Kidney epithelial cell (primary cell): ENCODE measurements at places on chromosomes 1 and 21.
A peak's percentile ranks its signal among the peaks of the same experiment; 100 is the strongest.

DNA sequence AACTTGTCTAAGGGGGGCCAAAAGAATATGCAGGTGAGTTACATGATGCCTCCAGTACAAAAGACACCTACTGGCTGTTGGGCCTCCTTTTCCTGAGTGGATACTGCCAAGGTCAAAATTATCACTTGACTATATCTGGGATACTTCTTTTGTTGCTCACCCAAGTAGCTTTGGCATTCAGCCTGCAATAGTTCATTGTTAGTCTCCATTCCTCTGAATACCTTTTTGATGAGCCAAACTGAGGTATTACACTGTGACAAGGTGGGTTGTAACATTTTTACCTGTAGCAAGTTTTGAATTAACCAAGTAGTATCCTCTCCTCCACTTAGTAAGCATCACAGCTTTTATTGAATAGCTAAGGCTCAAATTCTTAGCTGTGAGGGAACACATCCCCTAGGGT lies 408.0 kb downstream of the LRRIQ3 start:
- DNase-seq: no peak

DNA sequence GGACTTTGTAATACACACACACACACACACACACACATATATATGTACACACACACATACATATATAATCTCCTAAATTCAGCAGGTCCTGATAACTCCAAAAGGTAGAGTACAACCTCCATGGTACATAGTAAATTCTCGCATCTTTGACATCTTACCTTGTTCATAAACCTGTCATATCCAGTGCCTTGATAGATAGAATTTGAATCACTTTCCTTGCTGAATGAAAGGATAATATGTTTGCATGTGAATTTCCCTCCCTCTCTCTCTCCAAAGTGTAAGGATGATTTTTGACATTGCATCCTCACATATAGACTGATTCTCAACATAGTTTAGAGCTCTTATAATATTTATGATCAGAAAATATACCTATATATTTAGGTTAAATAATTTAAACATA lies 567.1 kb upstream of the ADGRL2 start:
- DNase-seq: no peak

DNA sequence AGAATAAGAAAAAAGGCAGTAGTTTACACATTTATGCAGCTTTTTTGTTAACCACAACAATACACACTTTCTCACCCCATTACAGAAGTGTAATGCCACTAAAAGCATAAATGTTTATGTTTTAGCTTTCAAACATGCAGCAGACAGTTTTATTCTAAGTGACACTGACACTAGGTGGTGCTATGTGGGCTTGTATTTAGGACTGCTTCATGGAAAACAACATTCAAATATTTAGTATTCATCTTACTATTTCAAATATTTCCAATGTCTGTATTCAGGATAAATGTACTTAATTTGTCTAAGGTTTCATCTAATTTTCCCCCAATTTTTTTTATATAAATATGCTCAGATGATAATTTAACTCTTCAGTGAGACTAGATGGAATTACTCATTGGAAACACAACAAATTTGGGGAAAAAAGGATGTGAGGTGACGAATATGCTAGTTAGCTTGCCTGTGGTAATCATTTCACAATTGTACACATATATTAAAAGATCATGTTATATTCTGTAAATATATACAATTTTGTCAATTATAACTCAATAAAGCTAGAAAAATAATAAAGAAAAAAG lies 71.4 kb downstream of the USP1 start:
- peak; percentile 16 for DNase-seq

GRCh38 chr1:228935198-228935663 lies 200.0 kb downstream of the RHOU start:
- no peak for DNase-seq

DNA sequence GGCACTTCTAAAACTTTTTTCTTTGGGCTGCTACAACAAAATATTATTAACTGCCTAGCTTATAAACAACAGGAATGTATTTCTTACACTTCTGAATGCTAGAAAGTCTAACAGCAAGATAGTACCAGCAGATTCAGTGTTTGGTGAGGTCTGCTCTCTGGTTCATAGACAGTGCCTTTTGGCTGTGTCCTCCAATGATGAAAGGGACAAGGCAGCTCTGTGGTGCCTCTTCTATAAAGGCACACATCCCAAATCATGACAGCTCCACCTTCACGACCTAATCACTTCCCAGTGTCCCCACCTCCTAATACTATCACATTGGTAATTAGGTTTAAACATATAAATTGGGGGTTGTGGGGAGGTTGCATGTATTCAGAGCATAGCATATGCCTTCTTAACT lies 9.5 kb downstream of the CFH start:
- no peak for DNase-seq

DNA sequence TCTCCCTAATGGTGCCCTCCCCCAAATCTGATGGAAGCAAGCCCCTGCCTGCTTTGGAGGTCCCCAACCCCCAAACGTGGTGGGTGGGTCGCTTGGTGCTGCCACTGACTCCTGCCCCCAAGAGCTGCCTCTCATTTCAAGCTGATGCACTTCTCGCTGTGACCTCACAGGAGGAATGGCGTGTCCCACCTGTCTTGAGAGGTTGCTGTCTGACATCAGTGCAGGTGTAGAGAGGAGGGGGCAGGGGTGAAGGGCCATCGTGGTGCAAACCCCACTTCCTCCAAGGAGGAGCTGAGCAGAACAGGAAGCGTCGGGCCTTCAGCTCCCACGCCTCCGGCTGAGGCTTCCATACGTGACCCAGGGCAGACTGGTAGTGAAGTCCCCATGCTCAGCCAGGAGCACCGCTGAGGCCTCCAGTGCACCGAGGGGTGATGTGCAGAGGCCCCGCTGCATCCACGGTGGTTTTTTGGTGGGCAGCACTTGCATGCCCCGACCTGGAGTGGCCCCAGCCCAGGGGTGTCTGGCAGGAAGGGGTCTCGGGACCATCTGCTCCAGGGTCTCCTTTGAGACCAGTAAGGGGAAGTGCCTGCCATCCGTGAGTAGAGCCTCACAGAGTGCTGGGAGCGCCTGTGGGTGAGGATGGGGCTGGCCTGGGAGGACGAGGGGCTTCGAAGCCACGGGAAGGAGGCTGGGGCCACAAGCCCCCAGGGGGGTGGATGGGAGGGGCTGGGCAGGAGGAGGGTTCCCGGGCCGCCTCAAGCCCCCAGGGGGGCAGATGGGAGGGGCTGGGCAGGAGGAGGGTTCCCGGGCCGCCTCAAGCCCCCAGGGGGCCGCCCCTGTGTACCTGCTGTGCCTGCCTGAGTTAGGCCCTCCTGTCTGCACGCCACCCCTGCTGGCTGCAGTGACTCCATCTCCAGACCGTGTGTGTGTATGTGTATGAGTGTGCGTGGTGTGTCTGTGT lies 39.8 kb downstream of the WDR4 start:
- no peak for DNase-seq

GRCh38 chr1:117373932-117374331 lies 6.7 kb downstream of the MAN1A2 start:
- no peak for DNase-seq

DNA sequence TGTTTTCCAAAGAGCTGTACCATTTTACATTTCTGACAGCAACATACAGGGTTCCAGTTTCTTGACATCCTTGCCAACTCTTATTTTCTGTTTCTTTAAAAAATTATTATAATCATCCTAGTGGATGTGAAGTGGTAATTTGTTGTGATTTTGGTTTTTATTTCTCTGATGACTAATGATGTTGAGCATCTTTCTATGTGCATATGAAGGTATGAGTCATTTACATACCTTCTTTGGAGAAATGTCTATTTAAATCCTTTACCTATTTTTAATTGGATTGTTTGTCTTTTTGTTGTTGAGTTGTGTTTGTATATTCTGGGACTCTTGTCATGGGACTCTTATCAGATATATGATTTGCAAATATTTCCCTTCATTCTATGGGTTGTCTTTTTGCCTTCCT lies 20.8 kb upstream of the MPC2 start:
- no peak for DNase-seq

- DNase-seq: no peak
Measured at GRCh38 chr1:113515498-113515897, 125.2 kb downstream of the MAGI3 start.

GRCh38 chr1:10888291-10888690 lies 91.8 kb upstream of the CASZ1 start:
- DNase-seq: no peak

- no peak for DNase-seq
Measured at GRCh38 chr1:89837036-89837481, 16.2 kb downstream of the LRRC8D start.

DNA sequence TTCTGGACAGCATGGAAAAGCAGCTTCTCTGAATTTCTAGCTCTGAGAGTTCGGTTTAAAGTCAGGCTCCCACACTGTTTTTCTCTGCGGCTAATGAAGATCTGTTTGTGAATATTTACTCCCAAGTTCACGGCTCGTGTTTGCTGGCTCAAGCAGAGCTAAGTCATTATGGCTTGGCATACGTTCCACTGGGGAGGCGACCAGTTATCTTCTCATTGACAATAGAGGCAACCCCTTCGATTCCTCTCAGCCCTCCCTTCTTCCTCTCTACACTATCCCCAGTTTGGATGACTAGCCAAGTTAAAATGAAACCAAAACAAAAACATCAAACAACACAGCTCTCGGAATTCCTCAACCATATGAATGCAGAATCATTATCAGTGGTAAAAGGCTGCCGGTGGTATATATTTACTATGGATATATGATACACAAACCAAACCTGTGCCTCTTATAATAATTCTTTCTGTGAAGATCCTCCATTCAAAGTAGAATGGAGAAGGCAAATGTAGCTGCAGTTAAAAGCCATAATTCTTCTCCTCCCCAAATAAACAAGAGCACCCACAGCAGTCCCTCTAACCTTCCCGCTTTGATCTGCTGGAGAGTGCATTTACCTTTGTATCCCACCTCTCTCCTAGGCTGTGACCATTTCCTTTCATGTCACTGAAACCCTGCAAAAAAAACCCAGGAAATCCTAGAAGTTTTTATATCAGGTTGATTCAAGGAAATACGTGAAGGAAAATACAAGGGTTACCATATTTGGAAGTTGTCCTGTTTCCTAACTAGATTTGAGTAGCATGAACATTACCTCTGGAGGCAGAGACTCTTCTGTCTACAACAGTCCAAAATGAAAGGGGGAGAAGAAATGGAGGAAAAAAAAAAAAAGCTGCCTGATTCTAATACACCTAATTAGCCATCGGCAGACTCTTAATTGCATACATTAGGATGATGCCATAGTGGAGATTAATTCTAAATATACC lies 108.3 kb upstream of the USH2A start:
- no peak for DNase-seq

GRCh38 chr1:212401042-212401441 lies 13.6 kb downstream of the PACC1 start:
- no peak for DNase-seq

DNA sequence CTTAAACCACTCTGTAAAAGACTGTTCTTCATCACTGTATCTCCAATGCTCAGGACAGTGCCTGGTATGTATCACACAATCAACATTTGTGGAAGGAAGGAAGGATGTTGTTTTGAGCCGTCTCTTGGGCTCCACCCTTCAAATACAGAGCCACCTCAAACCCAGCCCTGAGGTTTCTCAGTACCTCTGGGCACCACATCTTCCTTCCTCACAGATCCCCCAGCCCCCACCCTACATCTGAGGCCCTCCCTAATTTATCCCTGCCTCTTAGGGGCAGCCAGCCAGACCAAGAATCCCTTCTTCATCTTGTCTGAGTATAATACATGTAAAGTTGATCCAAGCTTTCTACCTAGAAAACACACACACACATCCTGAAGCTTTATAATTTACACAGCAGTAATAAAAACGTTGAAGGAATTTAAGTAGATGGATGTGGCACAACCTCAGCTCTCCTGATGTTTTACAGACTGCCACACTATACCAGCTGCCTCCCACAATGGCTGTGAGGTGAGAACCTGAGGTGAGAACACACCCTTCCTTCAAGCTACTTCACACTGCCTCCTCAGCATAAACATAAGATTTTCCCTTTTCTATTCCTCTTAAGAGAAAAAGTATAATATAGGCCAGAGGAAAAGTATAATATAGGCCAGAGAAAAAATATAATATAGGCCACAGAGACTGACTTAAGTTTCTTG lies 48.5 kb downstream of the CDC7 start:
- no peak for DNase-seq

DNA sequence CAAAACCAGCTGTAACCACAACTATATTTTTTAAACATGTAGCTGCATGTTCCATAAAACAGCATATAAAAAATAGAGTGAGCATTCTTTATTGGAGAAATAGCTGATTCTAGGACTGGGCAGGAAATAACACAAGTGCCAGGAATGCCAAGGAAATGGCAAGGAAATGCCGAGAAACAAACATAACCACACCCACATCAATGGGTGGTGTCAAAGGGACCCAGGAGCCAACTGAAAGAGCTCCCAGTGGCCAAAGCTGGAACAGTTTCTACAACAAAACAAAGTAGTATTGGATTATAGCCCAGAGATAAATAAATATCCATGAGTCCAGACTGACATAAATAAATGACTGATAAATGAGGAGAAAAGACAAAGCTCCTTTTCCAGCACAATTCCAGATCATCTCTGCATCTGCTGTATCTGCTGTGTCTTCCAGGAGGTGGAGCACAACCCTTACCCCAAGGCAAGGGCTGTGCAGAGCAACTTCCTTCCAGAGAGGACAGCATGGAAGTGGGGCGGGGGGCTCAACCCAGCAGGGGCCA lies 28.1 kb downstream of the ADARB1 start:
- DNase-seq: no peak

- DNase-seq: no peak
Measured at GRCh38 chr1:911875-912739, 11.6 kb upstream of the SAMD11 start.

GRCh38 chr1:174021591-174022079 lies 522 bp downstream of the RC3H1 start:
- DNase-seq: no peak

- no peak for DNase-seq
Measured at GRCh38 chr1:165686121-165686970, 12.0 kb downstream of the ALDH9A1 start.

DNA sequence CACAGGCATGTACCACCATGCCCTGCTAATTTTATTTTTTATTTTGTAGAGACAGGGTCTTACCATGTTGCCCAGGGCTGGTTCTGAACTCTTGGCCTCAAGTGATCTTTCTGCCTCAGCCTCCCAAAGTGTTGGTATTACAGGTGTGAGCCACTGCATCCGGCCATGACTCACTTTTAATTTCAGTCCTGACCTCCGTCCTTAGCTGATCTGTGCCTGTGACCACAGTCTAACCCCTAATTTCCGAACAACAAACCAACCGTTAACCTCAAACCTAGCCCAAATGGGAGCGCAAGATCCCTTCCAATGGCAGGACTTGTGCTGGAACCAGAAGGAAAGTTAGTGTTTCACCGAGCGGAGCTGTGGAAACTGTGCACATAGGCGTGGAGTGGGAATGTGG lies 29.3 kb upstream of the MAN1C1 start:
- no peak for DNase-seq

DNA sequence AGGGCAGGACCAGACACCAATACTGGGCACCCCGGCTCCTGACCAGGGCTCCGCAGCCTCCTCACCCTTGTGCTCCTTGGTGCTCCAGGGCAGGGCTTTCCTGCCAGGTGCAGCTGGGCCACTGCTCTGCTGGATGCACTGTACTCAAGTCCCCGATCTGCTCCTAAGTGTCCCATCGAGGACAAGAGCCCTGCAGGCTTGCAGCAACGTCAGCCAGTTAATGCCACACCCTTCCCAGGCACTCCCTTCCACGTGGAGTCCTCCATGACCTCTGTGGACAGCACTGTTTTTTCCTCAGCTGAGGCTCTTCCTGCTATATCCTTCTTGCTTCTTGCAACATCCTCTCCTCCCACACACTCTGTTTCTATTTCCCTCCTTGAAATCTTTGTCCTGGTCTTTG lies 94.0 kb upstream of the NGF start:
- DNase-seq: no peak

GRCh38 chr1:201745023-201745422 lies 83.9 kb upstream of the IPO9 start:
- DNase-seq: no peak
